ENCODE measurements at places on chromosomes 7 and 10.

- DNase-seq = no peak
Observed at GRCh38 chr7:157460721-157461120, 123.9 kb downstream of the DNAJB6 start.

DNA sequence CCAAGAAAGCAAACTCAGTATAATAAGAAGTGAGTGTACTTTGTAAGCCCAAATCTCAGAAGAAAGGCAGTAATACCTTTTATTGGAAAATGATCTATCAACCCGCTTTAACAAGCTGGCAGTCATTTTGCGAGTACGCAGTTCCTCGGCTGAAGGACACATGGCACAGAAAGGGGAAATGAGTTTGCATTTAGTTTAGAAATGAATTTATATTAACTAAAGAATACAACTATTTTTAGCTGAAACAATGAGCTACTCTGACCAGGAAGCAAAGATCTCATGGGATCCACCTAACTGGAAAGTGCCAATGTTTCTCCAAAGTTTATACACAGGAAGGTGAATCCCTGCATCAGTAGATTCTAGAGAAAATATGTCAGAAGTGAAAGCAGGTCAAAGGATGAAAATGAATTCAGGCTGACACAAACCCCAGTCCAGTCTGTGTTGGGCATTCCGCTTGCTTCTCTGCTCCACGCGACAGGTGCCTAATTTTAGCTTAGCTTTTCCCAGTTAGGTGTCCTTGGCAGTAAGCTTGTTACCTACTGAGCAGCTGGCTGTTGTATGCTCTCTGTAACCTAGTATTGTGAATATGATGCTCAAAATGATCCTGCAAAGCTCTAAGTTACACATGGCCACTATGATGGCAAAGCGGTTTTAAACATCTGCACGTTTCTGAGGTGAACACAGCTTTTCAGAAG is 112.8 kb downstream of the LARP4B start:
- DNase-seq = no peak

DNA sequence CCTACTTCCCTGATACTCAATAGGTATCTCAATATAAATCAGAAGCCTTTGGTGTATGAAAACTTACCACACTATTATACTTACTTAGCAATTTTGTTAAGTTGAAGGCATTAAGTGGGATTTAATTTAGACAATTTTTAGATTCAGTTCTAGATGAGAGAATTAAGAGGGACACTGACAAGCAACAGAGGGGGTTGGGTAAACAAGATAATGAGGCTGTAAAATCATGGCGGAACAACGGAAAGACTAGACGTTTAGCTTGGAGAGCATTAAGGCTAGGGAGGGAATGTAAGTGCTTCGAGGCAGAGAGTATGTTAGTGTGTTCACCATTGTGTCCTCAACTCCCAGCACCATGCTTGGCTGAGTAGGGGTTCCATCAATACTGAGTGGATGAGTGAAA is 71.3 kb downstream of the DENND11 start:
- DNase-seq = no peak

- no peak for DNase-seq
Observed at GRCh38 chr7:23490357-23491135, 20.3 kb upstream of the IGF2BP3 start.

DNA sequence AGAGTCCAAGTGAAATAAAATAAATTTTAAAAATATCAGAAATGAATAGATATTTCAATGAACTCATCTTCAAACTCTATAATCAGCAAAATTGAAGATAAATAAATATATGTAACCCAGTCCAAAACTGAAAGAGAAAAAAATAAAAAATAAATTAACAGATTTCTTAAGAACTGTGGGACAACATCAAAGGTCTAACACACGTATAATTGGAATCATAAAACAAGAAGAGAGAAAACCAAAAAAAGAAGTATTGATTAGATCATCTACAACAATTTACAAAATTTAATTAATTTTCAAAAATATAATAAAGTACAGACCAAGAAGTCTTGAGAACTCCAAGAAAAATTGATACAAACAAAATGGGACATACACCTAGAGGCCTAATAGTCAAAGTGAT is 625.8 kb upstream of the SORCS1 start:
- no peak for DNase-seq

- no peak for DNase-seq
Observed at GRCh38 chr7:149735181-149735602, 38.2 kb downstream of the ZNF467 start.

Measured in ecto neural progenitor cell (in vitro differentiated cells).